NCI-H1417 treated with DMSO at 0.1 percent for 48 hours (cell line): ENCODE measurements at places on chromosomes 5 and 9.

DNA sequence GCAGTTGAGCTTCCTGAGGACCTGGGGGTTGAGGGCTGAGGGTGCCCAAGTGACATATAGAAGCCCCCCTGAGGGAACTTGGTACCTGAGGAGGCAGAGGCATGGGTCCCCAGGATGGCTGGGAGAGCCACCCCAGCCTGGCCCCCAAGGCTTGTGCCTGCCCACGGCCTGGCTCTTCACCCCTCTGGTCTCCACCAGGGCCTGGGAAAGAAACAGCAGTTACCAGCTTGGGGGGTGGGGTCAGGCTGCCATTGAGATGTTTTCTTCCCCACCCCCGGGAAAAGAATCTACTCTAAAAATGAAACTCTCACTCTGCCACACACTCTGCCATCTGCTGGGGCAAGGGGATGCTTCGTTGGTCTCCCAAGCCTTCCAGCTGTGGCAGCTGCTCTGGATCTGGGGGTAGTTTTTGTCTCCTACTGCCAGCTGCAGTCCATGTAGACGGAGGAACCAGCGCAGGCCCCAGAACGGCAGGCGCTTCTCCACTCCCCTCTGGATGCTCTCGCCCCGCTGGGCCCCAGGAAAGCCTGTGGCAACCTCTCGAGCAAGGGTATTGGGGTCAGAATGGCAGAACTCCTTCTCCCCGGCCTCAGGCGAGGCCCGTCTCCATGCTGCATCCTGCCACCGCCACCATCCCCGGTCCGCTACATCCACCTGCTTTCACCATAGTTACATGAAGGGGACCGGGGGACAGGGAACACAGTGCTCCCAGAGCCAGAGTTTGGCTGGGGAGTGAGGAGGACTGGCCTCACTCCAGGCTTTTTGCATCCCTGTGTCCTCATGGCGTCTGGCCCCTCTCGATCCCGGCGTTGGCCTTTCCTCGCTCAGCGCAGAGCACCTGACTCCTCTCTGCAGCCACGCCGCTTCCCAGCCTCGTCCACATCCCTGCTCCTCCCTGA is 123.5 kb downstream of the DAB2IP start:
- no peak for DNase-seq

GRCh38 chr9:106441283-106441682 is 421.7 kb upstream of the ZNF462 start:
- no peak for DNase-seq

- DNase-seq, result no peak
Observed at GRCh38 chr9:93118863-93119702, 15.0 kb downstream of the NINJ1 start.

GRCh38 chr9:87395804-87396479 is 101.7 kb upstream of the DAPK1 start:
- peak; percentile 56 for DNase-seq

- no peak for DNase-seq
Observed at GRCh38 chr9:125561509-125562148, 145.4 kb downstream of the MAPKAP1 start.

- DNase-seq, result no peak
Observed at GRCh38 chr5:23482642-23483041, 24.8 kb upstream of the PRDM9 start.

- DNase-seq, result no peak
Observed at GRCh38 chr9:133104718-133105460, 16.2 kb downstream of the RALGDS start.

DNA sequence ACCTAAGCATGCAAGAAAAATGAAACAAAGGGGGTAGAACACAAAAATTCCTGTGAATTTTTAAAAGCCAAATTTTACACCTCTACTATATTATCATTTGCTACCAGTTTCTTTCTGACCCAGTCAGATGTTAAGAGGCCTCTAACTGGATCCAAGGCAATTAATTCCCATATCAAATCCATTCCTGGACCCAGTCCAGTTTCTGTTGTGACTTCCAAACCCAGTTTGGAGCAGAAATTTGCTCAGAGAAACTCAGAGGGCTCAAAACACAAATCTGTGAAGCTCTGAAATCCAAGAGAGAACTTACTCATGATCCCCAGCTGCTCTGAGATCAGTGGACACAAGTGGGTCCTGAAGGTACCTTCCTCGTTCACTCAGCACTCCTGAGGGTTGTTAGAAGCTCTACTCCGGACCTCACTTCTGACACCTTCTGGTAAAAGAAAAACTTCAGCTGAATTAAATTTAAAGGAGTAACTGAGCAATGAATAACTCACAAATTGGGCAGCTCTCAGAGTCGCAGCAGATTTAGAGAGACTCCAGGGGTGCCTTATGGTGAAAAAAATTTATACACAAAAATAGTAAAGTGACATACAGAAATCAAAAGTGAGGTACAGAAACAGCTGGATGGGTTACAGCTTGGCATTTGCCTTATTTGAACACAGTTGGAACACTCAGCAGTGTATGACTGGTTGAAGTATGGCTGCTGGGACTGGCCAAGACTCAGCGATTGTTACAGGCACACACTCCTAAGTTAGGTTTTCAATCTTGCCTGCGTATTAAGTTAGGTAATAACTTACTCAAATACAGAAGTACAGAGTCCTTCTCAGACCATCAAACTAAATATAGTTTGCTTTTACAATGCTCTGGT is 32.4 kb downstream of the INSL4 start:
- DNase-seq, result no peak

DNA sequence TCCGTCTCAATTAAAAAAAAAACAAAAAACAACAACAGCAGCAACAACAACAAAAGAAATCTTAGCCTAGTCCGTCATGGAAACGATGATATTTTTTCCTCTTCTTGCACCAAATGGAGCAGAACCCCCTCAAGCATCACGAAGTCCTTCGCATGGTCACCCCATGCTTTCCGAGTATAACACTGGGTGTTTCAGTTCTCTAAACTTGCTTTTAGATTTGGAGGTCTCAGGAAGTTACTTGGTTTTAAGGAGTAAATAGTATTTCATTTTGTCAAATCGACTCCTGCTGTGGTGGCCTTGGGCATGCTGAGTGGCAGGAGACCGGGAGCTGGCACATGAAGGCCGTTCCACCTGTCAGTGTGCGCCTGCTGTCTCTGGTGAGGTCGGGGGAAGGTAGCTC is 118.5 kb upstream of the CACNA1B start:
- no peak for DNase-seq

- DNase-seq, result no peak
Observed at GRCh38 chr9:118761016-118761790, 608.0 kb downstream of the BRINP1 start.

- no peak for DNase-seq
Observed at GRCh38 chr9:127771570-127772189, 6.8 kb downstream of the SH2D3C start.

DNA sequence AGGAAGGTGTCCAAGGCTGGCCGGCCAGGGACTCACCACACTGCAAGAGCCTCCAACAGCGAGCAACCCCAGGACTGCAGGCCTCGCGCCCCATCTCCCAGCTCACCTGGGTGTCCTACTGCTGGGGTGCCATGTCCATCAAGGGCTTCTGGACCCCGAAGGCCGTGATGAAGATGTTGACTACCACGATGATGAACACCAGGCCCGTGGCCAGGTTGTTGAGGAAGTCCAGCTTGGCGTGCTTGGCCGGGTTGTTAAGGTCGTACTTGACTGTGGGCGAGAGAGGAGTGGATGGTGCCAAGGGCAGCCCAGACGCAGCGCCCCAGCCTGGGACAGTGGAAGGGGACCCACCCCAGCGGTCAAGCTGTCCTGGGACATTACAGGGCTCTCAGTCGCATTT is 9.3 kb downstream of the NINJ1 start:
- no peak for DNase-seq

- no peak for DNase-seq
Observed at GRCh38 chr9:132235894-132236661, 74.2 kb downstream of the NTNG2 start.

- no peak for DNase-seq
Observed at GRCh38 chr5:141534492-141535213, 45.8 kb downstream of the PCDHGC5 start.

- DNase-seq, result no peak
Observed at GRCh38 chr9:16410601-16411280, 459.7 kb downstream of the BNC2 start.

DNA sequence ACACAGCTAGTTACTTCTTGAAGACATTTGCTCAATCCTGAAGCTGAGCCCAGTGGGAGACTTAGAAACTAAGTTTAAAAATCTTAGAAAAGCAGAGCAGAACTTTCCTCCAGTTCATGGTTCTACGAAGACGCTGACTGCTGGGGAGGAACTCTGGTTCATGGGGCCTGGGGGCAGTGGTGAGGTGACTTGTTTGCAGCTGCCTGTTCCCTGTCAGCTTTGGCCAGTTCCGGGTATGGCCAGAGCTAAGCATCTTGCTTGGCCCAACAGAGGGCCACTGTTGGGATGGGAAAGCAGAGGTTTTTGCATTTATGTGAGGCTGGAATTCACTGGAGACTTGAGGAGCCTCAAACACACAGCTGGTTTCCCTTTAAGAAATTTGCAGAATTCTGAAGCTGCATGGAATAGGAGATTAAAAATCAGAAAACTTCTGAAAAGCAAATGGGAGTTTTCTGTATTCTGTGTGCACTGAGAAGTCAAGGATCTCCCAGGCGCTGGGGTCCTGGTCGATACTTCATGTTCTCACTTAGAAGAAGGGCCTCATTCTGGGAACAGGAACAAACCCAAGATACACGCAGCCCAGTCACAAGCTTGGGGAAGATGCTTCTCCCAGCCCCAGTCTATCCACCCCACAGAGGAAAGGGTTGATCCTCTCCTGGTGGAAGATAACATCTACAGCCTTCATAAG is 10.6 kb upstream of the HMHB1 start:
- DNase-seq, result no peak

GRCh38 chr9:34383904-34384303 is 7.2 kb upstream of the MYORG start:
- DNase-seq, result no peak

- DNase-seq, result no peak
Observed at GRCh38 chr9:85715587-85715986, 26.2 kb downstream of the AGTPBP1 start.

DNA sequence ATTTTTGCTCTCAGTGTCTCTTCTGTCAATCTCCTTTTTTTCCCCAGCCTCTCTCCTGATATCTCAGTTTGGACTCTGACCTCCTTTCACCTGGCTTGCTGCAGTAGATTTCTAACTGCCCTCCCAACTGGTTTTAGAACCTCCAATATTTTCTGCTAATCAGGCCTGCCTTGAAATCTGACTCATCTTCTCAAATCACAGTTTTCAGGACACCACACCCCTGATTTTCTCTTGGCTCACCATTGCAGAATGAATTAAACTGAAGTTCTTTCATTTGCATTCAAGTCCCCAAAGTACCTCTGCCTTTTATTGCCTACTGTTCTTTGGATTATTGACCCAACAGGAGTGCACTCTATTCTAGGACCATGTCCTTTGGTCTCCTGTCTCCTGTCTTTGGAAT is 310.4 kb upstream of the TRPC7 start:
- DNase-seq, result no peak

DNA sequence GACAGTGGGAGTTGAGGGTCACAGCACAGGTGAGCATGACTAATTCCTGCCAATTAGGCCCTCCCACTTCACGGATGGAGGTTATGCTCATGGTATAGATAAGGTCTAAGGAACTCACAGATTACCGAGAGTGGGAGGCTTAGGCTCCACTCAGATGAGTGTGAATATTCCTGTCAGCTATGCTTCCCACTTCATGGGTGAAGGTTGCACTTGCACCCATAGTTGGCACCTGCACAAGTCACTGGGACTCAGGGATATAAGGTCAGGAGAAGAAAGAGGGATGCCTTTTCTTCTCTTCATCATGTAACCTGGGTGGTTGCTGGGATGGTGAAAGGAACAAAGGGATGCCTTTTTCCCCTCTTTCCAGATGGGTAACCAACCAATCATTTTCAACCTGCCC is 264.9 kb upstream of the TNC start:
- no peak for DNase-seq

GRCh38 chr9:127884976-127885490 is 7.6 kb upstream of the AK1 start:
- DNase-seq, result no peak

DNA sequence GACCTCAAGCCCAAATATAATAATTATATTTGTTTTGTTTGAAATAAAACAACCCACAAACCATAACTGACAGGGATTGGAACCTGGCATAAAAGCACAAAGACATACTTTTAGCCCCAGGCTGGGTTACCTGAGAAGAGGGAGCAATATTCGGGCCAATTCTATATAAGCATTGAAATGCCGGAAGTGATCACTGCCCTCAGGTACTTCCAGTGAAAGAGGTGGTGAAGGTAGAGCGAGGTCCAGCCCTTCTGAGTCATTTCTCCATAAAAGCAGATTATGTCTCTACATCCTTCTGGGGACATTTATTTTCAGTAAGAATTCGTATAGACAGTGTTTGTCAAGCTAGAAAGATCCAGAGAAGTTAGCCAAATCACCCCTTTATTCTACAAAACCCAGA is 59.6 kb downstream of the GCNT4 start:
- no peak for DNase-seq

- no peak for DNase-seq
Observed at GRCh38 chr9:73202980-73203379, 51.3 kb downstream of the ANXA1 start.
